NB4 (cell line): ENCODE measurements at places on chromosomes 6 and 20.

DNA sequence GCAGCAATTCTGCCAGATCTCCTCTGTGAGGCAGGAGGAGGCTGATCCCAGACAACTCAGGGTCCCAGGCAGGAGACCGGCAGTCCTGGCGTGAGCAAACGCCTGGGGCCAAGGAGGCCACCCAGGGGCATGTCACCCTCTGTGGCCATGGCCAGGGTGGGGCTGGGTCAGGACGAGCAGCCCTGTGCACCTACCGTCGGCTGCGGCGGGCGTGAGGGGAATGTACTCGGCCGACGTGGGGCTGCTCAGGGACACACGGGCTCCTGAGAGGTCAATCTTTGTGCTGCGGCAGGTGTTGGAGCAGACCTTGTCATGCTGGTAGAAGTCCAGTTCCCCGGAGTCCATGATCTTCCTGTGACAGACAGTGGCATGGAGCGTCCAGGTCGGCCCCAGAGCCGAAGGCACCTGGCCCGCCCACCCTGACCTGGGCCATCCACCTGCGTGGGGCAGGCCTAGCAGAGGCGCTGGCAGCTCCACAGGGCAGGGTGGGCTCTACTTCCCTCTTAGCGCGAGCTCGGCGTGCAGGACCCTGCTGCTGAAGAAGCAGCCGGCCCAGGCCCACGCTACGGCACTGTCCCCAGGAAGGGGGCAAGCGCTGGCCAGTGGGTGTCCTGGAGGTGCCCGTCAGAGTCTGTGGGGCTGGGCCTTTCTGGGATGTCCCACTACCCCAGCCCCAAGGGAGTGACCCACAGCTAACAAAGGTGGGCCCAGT is 21.5 kb upstream of the HELZ2 start:
- no peak for DNase-seq

DNA sequence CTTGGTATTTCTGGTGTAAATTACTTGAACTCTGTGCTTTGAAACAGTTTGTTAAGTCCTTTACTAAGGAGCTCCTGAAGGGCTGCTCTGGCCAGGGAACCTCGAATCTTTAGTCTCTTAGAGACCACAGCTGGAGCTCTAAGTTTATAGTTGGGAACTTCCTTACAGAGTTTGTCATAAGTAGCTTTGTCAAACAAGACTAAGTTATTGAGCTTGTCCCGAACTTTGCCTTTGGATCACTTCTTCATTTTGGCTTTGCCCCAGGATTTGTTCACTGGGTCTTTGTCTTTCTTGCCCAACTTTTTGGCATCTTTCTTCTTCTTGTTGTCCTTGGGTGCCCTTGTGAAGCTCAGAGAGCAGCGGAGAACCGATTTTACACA is 64.8 kb downstream of the FAM50B start:
- no peak for DNase-seq

DNA sequence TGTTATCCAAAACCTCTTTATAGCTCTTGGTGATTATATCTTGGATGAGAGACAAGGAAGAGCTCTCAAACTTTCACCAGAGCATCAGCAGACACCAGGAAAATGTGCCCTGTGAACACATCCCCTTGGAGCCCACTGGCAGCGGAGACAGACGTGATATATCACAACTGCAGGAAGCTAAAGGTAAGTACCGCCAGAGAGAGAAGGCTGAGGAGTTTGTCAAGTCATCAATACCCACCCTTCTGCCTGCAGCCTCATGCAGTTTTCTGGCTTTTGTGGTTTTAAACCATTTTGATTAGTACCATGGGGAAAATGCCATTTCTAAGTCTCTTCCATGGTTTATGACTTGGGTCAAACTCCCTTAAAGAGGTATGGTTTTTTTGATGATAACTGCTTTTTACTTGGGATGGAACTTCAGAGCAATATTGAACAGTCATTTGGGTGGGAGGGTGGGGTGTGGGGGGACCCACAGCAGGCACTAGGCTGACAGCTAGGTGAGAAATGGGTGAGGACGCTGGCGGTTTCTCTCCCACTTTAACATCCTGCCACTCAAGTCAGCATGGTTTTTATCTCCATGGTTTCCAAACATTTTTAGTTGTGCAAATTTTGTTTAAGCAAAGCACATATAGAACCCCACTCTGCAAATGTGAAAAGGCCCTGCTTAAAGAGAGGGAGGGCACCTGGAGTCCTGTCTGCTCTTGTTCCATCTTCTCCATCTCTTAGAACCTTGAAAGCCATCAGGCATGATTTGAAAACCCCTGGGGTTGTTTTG is 108.4 kb downstream of the SCML4 start:
- DNase-seq: no peak

- DNase-seq: no peak
Measured at GRCh38 chr20:278607-279571, 11.7 kb downstream of the C20orf96 start.

GRCh38 chr6:117344444-117345291 is 79.3 kb downstream of the VGLL2 start:
- no peak for DNase-seq

DNA sequence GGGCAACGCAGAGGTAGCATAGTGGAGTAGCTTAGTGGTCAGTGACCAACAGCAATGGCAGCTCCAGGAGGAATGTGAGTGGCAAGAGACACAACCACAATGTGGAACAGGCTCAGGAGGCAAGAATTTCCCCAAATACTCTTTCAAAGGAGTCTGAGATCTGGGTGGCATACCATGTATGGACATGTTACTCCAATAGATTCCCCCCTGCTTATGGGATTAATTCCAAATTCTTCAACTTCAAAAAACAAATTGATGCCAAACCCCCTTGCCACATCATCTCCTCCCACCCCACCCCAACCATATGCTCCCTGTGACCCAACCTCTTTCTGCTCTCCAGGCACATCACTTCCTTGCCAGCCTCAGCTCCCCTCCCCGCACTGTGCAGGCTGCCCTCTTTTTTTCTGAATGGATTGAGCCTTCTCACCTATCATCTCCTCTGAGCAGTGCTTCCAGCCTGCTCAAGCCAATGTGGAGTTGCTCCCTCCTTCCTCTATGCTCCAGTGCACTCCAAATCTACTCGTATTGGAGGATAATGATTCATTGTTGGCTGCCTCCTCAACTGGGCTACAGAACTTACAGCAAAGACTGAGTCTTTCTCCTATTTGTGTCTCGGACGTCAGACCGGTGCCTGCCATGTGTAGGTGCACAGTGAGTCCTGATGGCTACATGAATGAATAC is 93.0 kb upstream of the CEP85L start:
- no peak for DNase-seq

DNA sequence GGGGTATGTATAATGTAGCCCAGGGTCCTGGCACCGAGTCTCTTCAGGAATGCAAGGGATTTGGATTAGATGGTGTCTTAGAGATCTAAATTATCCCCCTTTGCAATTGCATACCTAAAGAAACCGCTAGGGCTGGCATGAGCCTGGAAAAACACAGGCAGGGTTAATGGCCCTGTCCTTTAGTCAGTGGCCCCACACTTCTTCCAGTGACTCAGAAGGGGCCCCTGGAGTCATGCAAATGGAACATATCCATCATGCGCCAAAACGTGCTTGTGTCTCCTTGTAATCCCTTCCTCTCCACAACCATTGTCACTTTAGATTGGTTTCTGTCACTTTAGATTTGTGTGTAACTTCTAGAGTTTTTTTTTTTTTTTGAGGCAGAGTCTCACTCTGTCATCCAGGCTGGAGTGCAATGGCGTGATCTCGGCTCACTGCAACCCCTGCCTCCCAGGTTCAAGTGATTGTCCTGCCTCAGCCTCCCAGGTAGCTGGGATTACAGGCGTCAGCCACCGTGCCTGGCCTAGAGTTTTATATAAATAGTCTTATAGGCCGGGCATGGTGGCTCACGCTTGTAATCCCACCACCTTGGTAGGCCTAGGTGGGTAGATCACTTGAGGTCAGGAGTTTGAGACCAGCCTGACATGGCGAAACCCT is 8.7 kb upstream of the MYBL2 start:
- no peak for DNase-seq

DNA sequence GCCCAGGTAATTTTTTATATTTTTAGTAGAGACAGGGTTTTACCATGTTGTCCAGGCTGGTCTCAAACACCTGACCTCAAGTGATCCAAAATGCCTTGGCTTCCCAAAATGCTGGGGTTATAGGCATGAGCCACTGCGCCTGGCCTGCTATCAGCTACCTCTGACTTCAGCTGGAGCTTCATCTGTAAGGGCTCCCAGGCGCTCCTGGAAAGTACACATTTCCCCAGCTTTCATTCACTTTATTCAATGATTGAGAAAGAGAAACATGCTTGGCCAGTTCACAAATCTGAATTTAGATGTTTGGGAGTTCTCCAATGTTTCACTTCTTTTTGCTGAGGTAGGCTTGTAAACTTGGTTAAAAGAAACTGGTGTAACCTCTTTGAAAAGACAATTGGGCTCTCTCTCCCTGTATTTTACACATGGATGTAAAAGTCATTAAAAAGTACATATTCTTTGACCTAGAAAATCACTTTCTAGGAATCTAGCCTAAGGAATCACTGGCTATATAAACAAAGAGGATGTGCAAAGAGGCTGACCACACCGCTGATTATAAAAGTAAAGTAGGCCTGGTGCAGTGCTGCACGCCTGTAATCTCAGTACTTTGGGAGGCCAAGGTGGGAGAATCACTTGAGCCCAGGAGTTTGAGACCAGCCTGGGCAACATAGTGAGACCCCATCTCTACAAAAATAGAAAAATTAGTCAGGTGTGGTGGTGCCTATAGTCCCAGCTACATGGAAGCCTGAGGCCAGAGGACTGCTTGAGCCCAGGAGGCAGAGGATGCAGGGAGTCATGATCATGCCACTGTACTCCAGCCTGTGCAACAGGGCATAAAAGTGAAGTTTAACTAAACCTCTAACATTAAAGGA is 128.9 kb downstream of the BACH2 start:
- DNase-seq: no peak

DNA sequence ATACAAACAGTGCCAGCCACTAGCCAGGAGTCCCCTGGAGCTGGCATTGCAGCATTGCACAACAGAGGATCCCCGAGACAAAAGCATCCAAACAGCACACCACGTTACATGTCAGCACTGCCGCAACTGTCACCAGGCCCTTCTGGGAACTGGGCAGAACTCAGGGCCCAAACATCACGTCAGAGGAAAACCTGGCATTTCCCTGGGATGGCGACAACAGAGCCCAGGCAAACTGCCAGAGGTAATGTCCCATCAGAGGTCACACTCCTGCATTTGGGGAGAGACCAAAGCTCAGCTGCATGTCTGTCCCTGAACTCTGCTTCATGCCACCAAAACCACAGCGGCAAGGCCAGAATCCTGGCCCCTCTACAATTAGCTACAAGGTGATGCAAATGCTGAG is 36.3 kb downstream of the PPP1R3G start:
- no peak for DNase-seq

- no peak for DNase-seq
Measured at GRCh38 chr6:170590725-170591124, 6.3 kb upstream of the PDCD2 start.

DNA sequence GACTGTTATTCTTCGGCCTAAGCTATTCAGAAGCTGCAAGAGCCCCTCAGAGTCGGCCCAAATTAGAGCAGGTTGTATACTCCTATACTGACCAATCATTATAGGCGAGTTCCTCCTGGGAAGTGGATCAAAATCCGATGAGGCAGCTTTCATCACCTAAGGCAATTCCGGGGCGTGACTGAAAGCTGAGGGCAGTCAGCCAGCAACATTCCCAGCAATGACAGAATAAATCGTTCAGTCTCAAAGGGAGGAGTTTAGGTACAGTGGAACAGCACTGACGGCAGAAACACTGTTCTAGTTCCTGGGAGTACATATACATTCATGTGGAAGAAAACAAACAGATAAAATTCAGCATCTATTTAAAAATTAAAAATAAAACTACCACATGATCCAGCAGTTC is 10.8 kb downstream of the HLA-DQB2 start:
- DNase-seq: no peak

DNA sequence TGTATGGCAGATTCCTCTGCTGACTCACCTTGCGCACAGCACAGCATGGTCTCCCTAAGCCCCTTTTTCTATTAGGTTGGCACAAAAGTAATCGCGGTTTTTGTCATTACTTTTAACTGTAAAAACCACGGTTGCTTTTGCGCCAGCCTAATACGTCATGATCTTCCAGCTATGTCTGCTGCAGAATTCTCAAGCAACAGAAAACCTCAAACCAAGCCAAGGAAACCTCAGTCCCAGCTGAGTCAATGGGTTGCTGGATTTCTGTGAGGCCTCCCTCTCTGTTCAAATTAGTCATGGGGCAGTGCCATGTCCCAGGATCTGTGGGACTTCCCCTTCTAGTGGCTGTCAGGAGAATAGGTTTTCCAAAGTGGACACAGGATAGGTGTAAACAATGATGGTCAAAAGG is 15.7 kb upstream of the ENPP1 start:
- DNase-seq: no peak

GRCh38 chr20:44841955-44842354 is 31.6 kb upstream of the RIMS4 start:
- no peak for DNase-seq

GRCh38 chr6:35703554-35703953 is 14.8 kb upstream of the FKBP5 start:
- peak; percentile 85 for DNase-seq

GRCh38 chr6:43339168-43339567 is 30.3 kb downstream of the ZNF318 start:
- DNase-seq: no peak

DNA sequence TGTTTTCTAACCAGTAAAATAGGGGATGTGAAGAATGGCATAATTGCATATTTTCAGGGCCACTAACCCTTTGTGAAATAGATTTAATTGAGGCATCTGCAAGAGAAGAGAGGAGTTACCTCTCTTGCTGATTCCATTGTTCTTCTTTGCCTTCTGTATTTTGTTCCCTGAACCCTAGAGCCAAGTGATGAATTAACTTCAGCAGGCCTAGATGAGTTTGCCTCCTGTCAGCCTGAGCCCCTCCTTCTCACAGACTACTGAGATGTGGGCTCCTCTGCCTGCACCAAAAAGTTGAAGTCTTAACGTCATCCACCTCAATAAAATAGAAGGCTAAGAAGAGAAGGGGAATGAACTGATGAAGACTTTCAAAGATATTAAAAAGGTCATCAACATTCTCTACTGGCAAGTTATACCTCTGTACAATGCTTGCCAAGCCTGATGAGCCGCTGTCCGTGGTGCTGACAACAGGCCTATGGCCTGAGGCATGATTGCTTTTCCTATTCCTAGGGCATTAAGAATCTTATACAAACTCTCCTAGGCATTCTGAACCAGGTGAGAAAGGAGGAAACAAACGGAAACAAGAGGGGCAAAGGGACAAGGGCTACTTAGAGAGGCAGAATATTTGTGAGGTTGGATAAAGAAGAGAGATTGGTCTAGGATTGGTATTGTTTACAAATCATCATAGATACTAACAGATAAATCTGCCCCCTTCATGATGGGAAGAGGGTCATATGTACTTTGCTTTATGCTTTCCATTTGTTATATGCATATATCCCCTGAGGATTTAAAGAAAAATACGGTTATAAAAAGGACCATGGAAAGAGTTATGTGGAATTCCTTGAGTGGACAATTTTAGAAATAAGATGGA is 46.8 kb downstream of the CD24 start:
- peak; percentile 53 for DNase-seq

GRCh38 chr6:109456111-109456583 is 575 bp upstream of the MICAL1 start:
- DNase-seq: no peak

- no peak for DNase-seq
Measured at GRCh38 chr6:68718385-68719073, 83.4 kb downstream of the ADGRB3 start.
